ENCODE measurements at places on chromosomes 13 and 19. TPM values are rescaled to one million over a fixed set of nuclear protein-coding genes. Genes with fewer than 3 reads are reported as not detected.

CD79A gene
- total RNA-seq: 0.11 TPM

UBAC2 gene
- 39.4 TPM for total RNA-seq

PRR12 gene
- 1.6 TPM for total RNA-seq

ZNF723 gene
- total RNA-seq: not detected

TNFSF11 gene
- total RNA-seq: not detected

ZNF442 gene
- total RNA-seq: 1.9 TPM

LGI4 gene
- total RNA-seq: not detected

CHMP2A gene
- 97.9 TPM for total RNA-seq

CABP5 gene
- not detected for total RNA-seq

FFAR3 gene
- total RNA-seq: not detected

NLRP9 gene
- not detected for total RNA-seq

CEP89 gene
- 5.9 TPM for total RNA-seq

GPC6 gene
- under 0.01 TPM for total RNA-seq

LILRA6 gene
- not detected for total RNA-seq

THAP8 gene
- total RNA-seq: 1.7 TPM

LYPD5 gene
- total RNA-seq: 0.43 TPM

NCR1 gene
- total RNA-seq: not detected

NR2C2AP gene
- total RNA-seq: 6.2 TPM

C1QTNF9B gene
- not detected for total RNA-seq

SIGLEC6 gene
- not detected for total RNA-seq

PNMA8B gene
- total RNA-seq: under 0.01 TPM

CPAMD8 gene
- 1.8 TPM for total RNA-seq

NKPD1 gene
- total RNA-seq: 0.11 TPM

ZNF274 gene
- 13.4 TPM for total RNA-seq

DACT3 gene
- total RNA-seq: 0.11 TPM

ATP1A3 gene
- not detected for total RNA-seq

TMPRSS9 gene
- under 0.01 TPM for total RNA-seq

NOVA2 gene
- 3.7 TPM for total RNA-seq

CYSLTR2 gene
- total RNA-seq: not detected

BRME1 gene
- 0.22 TPM for total RNA-seq

NAPA gene
- total RNA-seq: 59.6 TPM

DLL3 gene
- total RNA-seq: 0.09 TPM

CYP2F1 gene
- total RNA-seq: not detected

KRTDAP gene
- total RNA-seq: not detected

ZNF491 gene
- total RNA-seq: 0.86 TPM

MYH14 gene
- 0.09 TPM for total RNA-seq

OR4F17 gene
- not detected for total RNA-seq

KCNC3 gene
- total RNA-seq: 0.43 TPM

SLITRK6 gene
- not detected for total RNA-seq

USF2 gene
- 35.2 TPM for total RNA-seq

OR7A5 gene
- total RNA-seq: not detected

ELSPBP1 gene
- total RNA-seq: not detected

GZMM gene
- total RNA-seq: not detected

TUBB4A gene
- not detected for total RNA-seq

MEDAG gene
- total RNA-seq: 66.5 TPM

LRRC63 gene
- total RNA-seq: not detected

ATP8B3 gene
- 0.52 TPM for total RNA-seq

CACNG6 gene
- 0.69 TPM for total RNA-seq

GPR18 gene
- not detected for total RNA-seq

KLK7 gene
- total RNA-seq: not detected

SGCG gene
- total RNA-seq: not detected

NEK5 gene
- total RNA-seq: 0.34 TPM

NCAN gene
- total RNA-seq: not detected
